ENCODE measurements at places on chromosomes 7 and 10. TPM values are rescaled to one million over a fixed set of nuclear protein-coding genes. Genes with fewer than 3 reads are reported as not detected.

Gene RADIL
- 1.0 TPM for total RNA-seq

Gene SEMA3D
- total RNA-seq = 10.3 TPM

Gene FERD3L
- total RNA-seq = 0.43 TPM

Gene PRLHR
- total RNA-seq = not detected

Gene GRM3
- not detected for total RNA-seq

Gene TAS2R41
- not detected for total RNA-seq

Gene ATE1
- 35.7 TPM for total RNA-seq

Gene HACD1
- total RNA-seq = 37.4 TPM

Gene PAPSS2
- 91.2 TPM for total RNA-seq

Gene NAT16
- total RNA-seq = 0.11 TPM

Gene GIMAP4
- total RNA-seq = not detected

Gene CLRN3
- total RNA-seq = not detected

Gene OR6B1
- total RNA-seq = not detected

Gene GPRIN2
- total RNA-seq = not detected

Gene DOCK1
- total RNA-seq = 102 TPM

Gene ADIRF
- 50.6 TPM for total RNA-seq

Gene NANOS1
- 1.4 TPM for total RNA-seq

Gene CD36
- not detected for total RNA-seq
